ENCODE measurements at places on chromosomes 11 and 22.

DNA sequence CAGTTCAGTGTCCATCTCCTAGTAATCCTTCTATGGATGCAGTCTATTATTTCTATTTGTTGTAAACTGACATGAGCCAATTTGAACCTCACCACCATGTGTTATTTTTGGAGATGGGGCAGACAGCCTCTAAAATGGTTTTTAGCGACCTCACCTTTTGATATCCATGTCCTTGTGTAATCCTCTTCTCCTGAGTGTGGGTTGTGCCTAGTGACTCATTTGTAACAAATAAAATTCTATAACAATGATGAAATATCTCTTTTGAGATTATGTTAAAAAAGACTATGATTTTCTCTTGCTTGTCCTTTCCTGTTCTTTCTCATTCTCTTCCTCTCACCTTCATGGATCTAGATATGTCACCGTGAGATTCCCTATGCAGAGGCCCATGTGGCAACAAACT lies 554.6 kb upstream of the ANO3 start:
- DNase-seq = no peak

- DNase-seq = no peak
Observed at GRCh38 chr11:69500285-69501120, 19.0 kb downstream of the LINC01488 start.

DNA sequence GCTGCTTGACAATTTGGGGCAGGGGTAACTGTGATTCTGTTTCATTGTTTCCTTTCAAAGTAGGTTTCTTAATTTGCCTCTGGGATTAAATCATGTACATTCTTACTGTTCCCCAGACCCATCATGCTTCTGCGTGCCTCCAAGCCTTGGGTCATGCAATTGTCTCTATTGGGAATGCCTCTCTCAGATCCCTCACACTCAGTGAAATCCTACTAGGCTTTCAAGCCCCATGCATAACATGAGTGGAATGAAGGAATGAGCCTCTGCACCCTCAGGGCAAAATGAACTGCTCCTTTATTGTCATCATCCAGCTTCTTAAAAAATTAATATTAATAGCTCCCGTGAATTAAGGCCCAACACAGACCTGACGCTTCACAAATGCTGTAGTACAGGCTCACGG lies 381.7 kb downstream of the TENM4 start:
- DNase-seq = no peak

DNA sequence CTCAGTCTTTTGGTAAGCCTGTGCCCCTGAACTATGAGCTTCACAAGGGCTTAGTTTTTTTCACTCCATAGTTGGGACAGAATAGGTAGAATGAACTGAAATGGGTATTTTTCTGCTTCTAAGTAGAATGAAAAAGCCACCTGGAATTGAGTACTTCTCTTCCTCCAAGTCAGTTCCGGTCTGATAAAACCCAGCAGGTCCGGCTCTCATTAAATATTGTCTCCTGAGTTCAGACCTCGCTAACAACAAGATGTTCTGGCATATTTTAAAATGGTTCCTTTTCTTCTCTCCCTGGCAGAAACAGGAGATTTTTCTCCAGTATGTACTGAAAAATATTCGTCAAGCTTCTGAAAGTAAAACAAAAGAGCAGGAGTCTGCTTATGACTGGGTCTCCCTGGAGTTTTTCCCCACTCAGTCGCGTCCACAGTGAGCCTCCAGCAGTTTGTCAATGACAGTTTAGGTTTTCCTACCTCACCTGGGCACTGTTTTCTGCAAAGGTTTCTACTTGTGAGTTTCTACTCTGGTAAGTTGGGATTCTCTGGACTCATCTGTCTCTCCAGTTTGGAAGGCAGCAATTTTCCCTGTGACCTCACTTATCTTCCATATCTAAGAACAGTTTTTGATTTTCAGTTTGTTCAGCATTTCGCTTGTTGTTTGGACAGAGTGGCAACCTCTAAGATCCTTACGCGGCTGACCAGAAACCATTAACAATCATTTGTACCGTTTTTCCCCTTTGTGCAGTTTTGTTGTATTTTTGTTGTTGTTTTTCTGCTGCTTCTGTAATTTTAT lies 868.0 kb downstream of the METTL15 start:
- no peak for DNase-seq

GRCh38 chr11:112051768-112052167 lies 22.0 kb downstream of the PIH1D2 start:
- DNase-seq = no peak

DNA sequence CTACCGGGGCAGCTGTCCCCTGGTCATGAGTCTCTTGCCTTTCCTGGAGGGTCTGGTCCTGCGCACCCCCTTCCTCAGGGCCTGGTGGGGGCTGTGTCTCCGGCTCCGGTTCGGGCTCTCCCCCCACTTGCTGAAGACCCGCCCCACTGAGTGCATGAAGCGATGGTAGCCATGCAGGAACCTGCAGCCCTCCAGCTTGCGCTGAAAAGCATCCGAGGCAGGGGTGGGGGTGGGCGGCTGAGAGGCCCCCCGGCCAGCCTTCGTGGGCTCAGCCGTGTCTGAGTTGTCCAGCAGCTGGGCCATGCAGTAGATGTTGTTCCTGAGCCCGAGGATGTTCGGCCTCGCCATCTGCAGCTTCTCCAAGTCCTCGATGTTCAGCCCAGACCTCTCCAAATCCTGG lies 2.8 kb downstream of the OSM start:
- no peak for DNase-seq

DNA sequence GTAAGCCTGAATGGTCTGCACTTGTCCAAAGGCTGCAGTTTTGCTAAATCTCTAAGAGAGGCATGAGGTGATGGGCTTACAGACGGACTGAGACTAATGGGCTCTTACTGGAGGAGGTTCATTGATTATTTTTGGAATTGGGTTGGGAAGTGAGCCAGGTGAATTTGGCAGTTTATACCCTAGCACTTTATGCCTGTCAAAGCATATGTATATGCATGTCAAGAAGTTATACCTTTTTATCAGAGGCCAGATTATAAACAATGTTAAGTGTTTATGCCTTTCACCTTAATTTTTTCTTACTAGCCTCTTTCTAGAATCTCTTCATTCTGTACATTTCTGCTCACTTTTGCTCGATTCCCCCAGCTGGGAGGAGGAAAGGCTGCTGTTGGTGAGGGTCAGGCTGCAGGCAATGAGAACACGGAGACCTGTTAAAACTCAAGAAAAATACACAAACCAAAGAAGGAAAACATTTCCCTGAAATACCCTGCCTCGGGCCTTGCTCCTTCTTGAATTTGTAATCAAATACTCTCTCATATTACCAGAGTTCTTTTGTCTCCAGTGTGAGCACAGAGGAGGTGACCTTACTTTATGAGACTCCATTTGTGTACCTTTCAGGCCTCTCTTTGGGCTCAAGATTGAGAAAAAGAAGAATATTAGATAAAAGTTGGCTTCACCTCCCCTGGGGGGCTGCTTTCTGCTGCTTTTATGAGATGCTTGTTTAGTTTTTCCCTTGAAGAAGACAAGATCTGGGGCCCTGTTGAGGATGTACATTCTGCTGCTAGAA lies 19.6 kb downstream of the NAT10 start:
- no peak for DNase-seq

DNA sequence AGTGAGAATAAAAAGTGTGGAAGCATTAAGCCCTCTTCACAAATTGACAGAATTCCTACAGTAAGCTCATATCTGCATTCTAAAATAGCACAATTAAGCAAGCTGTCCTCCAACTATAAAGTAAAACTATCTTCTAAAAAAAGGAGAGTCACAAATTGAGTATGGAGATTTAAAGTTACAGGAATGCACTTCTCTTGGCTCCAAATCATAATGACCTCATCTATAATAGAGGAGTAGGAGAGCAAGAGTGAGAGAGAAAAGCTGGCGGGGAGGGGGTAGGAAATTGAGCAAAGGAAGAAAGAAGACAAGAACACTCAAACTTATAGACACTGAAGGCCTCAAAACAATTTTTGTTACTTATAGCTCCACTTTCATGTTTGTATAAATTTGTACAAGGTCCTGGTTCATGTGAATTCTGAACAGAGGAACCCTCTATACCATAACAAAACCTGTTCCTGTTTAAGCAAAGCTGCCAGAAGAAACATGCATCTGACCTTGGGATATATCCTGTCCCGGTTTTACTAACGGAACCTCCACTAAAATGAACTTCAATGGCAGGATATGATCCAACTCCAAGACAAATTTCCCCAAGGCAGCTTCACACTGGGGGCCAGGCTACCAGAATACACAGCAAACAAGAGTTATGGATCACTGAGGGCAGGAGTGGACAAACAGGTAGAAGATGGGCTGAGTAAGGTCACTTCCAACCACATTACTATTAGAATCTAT lies 37.2 kb downstream of the SLC35F2 start:
- no peak for DNase-seq

DNA sequence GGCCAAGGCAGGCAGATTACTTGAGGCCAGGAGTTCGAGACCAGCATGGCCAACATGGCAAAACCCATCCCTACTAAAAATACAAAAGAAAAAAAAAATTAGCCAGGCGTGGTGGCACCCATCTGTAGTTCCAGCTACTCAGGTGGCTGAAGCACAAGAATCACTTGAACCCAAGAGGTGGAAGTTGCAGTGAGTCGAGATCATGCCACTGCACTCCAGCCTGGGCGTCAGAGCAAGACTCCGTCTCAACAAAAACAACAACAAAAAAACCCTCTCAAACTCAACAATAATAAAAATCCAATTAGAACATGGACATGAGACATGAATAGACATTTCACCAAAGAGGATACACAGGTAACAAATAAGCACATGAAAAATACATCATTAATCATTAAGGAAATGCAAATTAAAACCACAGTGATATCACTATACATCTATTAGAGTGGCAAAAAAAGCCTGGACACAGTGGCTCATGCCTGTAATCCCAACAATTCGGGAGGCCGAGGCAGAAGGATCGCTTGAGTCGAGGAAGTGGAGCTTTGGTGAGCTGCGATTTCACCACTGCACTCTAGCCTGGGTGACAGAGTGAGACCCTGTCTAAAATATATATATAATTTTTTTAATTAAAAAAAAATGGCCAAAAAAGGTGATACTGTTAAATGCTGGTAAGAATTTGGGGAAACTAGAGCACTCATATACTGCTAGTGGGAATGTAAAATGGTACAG lies 12.7 kb upstream of the SEPTIN5 start:
- DNase-seq = no peak

DNA sequence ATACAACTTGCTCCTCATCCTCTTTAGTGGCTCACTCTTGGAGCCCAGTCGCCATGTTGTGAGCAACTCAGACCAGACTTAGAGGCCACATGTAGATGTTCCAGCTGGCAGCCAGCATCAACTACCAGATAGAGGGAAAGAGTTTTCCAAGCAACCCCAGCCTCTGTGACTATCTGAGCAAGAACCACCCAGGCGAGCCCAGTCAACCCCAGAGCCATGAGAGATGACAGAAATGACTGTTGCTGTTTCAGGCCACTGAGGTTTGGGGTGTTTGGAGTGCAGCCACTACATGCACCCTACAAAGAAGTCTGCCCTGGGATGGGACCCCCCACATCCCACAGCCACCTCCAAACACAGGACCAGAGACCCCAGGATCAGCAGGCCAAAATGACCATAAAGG lies 24.8 kb upstream of the CLDN5 start:
- DNase-seq = no peak

DNA sequence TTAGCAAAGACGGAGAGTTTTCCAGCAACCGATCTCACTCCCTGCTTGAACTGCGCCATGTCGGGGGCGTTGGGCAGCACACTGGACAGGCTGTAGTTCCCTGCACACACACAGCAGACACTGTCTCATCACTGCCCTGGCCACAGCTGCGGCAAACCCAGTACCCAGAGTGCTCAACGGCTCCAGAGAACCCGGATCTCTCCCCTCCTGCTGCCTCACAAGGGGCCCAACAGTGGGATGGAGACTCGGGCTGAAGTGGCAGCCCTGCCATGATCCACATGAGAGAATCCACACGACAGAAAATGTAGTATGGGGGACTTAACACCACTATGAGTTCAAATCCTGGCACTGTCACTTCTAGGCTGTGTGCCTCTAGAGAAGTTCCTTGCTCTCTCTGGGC lies 58.0 kb downstream of the ARFGAP3 start:
- DNase-seq = no peak

- DNase-seq = no peak
Observed at GRCh38 chr11:12026331-12027211, 18.1 kb upstream of the DKK3 start.

GRCh38 chr22:17501679-17502285 lies 61.5 kb upstream of the SLC25A18 start:
- DNase-seq = peak; percentile 60

DNA sequence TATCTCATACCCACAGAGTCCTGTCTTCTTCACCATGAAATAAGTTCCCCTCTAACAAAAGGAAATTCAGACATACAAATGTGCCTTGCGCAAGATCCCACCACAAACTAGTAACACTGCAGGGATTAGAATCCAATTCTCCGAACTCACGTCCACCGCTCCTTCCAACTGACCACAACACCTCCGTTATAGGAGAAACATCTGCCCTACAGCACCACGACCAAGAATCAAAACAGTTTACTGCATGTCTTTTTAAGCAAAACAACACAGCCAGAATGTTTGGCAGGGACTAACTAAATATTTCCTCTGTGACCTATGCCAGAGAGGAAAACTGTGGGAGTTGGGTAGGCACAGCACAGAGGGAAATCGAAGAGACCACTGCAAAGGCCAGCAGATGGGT lies 72.7 kb upstream of the AKIP1 start:
- no peak for DNase-seq

Measured in CD4-positive, alpha-beta T cell treated with Interleukin-4 for 4 hours (primary cell).